ENCODE measurements at places on chromosomes 3 and 15.
A peak's percentile ranks its signal among the peaks of the same experiment; 100 is the strongest.

GRCh38 chr3:155101398-155101797 lies 21.3 kb downstream of the MME start:
- DNase-seq = no peak

DNA sequence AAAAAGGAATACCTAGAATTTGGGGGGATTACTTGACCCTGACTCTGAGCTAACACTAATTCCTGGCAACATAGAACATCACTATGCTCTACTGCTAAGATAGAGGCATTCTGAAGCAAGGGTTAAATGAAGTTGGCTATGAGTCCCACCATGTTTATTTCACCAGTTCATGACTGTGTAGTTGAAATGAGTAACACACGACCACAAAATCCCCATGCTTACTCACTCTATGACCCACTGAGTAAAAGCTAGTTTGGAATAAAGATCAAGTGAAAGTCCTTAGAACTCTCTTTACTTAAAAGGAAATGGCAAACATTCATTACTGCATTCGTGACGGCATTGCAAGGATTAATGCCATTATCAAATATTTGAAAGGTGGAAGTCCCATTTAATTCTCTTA lies 47.4 kb downstream of the MRPL46 start:
- DNase-seq = no peak

- DNase-seq = no peak
Measured at GRCh38 chr3:55296791-55297190, 190.3 kb downstream of the WNT5A start.

- peak; percentile 69 for DNase-seq
Measured at GRCh38 chr3:53045518-53046170, at the start of gene SFMBT1. Gene SFMBT1, minus strand, starts transcription at chr3:53046073. Its CDS starts 76,945 bp downstream, at chr3:52969128.

DNA sequence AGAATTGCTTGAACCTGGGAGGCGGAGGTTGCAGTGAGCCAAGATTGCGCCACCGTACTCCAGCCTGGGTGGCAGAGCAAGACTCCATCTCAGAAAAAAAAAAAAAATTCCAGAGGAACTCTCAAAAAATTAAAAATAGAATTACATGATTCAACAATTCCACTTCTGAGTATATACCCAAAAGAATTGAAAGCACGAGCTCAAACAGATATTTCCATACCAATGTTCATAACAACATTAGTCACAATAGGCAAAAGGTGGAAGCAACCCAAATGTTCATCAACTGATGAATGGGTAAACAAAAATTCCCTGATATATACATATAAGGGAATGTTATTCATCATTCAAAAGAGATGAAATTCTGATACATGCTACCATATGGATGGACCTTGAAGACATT lies 16.9 kb upstream of the MORF4L1 start:
- no peak for DNase-seq

DNA sequence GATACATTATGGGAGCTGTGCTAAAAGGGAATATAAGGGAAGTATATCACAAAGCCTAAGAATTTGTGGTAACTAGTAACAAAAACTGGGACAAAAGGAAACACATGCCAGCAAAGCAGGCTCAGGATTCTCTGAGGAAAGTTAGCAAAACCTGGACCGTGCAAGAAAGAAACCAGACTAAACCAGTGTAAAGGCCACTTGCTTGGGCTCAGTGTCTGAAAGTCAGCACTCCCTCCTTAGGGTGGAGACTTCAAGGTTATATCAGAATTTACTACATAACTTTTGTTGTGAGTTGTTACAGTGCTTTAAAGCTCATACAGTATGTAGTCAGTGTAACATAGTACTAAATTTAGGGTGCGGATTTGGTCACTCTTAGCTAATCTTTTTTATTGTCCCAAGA lies 269.9 kb upstream of the GADL1 start:
- no peak for DNase-seq

DNA sequence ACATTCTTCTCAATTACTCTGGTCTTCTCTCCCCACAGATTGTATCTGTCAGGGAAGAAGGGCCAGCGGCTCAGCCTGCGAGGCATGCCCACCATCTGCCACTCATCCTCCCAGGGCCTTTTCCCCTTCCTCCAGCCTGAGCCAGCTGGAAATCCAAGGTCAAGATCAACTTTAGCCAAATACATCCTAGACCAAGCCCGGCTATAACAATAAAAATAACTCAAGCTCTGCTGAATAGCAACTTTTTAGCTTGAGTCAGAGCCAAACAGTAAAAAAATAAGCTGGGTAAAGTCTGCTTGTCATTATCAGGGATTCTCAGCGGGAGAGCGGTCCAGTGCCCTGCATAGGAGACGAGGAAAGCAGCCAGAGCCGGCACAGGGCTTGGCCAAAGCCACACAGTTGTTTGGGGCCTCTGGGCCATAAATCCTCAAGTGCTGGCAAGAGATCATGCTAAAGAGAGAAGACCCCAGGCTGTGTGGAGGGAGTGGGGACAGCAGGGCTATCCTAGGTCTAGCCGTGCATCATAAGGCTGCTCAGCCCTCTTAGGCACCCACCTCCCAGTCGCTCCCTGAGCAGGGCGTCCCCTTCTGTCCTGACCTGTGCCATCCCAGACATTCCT lies 76.2 kb upstream of the HERC1 start:
- DNase-seq = no peak

DNA sequence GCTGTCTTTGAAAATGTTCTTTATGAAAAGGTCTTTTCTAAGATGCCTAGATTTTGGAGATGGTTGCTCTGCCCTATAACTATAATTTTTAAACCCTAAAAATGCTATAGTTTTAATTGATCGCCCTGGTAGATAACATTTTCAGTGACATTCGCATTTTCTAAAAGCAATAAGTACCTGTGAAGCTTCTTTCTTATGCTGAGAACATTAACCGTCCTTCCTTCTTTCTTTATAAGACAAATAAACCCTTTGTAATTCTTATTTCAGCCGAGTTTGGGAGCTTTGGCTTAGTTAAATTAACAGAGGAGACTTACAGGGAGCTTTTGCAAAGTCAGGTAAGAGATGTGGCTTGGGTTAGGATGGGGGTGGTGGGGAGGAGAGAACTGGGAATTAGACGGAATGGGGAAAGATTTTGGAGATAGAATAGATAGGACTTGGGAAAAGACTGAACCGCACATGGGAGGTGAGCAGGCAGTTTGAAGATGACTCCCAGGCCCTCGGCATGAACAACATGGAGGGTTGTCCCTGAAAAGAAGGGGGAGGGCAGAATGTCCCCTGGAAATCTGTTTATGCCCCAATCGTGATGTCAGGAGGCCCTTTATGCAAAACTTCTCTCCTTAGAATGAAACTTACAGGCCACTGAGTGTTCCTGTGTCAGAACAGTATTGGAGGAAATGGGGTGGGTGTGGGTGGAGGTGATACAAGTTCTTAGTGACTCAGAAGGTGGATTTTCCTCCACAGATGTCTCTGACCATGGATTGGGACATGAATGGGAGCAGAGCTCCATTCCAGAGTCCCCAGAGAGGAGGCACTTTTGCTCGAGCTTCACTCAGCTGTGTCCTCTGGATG lies 76.2 kb upstream of the LARS2 start:
- no peak for DNase-seq

DNA sequence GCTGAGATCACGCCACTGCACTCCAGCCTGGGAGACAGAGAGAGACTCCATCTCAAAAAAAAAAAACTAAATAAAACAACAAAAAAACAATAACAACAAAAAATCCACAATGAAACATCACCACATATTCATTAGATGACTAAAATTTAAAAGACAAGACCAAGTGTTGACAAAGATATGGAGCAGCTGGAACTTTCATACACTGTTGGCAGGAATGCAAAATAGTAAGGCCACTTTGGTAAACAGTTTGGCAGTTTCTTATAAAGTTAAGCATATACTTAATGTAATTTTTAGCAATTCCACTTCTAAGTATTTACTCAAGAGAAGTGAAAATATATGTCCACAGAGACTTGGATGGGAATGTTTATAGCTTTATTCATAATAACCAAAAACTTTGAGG lies 43.2 kb downstream of the RBP2 start:
- no peak for DNase-seq

GRCh38 chr15:64503640-64504039 lies 43.3 kb downstream of the ZNF609 start:
- DNase-seq = no peak

DNA sequence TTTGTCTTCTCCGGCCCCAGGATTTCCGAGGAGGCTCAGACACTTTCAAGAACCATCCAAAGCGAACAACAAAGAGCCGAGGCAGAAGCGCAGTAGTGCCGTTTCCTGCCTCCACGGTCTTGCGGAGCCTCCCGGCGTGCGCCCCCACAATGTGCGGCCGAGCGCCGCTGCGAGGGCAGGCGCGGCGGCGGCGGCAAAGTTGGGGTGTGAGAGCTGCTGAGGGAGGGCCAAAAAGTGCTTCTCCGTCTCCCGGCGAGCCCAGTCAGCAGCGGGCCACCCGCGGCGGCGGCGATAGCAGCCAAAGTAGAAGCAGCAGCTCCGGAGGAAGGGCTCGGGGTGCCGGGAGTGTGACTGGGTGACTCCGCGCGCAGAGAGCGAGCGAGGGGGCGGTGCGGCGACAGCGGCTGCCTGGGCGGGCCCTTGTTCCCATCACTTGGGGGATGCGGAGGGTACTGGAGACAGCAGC lies 749.1 kb downstream of the ROBO1 start:
- DNase-seq = no peak

DNA sequence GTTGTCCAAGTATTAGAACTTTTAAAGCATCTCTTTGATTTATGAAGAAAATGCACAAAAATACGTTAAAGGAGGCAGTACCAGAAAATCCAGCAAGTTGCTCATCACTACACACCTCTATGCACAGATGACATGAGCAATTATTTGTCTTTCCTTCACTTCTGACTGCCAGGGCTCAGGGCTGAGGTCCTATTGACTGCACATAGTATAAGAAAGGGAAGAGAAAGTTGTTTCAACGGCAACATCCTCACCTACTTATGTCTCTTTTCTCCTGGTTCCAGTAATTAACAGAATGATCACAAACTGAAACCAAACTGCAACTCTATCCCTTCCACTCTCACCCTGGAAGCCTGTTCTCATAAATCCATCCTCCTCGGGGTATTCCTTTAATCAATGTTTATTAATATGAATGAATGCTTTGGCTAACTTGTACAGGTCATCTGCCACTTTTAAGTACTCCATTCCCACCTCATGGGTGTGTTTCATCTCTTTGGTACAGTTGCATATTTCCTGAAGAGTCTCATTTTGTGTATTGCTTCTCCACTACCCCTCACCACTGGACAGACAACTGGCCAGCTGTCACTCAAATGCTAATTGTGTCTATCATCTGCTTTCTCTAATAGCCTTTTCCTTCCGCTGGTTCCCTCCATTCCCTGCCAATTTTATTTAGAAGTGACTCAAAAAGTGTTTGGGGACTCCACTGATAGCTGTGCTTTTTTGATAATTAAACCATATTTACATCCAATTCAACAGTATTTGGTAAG lies 34.5 kb downstream of the RAB27A start:
- DNase-seq = no peak

GRCh38 chr3:68666429-68667136 lies 265.8 kb downstream of the TAFA4 start:
- no peak for DNase-seq

DNA sequence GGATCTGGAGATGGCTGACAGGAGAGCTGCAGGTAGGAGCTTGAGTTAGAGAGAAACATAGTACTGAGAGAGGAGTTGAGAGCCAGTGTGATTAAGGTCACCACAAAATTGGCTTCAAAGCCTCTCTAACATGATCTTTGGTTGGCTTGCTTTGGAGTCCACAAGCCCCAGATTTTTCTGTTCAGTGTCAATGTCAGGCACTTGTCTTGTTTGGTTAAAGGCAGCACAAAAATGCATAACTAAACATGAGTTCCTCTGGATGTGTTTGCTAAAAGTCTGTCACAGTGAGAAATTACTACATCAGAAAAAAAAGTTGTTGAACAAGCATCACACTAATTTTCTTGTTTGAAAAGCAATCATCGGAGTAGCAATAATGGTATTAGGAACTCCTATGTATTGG lies 440.5 kb downstream of the NTRK3 start:
- DNase-seq = no peak

GRCh38 chr3:15454965-15455364 lies 27.6 kb downstream of the EAF1 start:
- no peak for DNase-seq

DNA sequence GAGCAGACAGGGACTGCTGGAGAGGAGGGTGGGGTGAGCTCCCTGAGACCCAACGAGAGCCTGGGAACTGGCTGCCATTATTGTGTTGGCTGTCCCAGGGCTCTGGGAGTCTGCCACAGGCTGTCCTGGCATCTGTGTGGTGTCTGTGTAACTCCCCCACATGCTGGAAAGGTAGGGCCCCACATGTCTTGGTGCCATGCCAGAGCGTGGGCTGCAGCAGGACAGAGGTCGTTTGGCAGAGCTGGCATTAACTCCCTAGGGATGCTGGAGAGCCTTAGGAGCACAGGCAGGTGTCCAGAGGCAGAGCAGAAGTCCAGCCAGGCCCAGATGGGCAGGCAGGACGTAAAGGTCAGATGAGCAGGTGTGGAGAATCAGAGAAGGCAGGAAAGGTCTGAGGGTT lies 9.7 kb downstream of the TIMP4 start:
- no peak for DNase-seq

DNA sequence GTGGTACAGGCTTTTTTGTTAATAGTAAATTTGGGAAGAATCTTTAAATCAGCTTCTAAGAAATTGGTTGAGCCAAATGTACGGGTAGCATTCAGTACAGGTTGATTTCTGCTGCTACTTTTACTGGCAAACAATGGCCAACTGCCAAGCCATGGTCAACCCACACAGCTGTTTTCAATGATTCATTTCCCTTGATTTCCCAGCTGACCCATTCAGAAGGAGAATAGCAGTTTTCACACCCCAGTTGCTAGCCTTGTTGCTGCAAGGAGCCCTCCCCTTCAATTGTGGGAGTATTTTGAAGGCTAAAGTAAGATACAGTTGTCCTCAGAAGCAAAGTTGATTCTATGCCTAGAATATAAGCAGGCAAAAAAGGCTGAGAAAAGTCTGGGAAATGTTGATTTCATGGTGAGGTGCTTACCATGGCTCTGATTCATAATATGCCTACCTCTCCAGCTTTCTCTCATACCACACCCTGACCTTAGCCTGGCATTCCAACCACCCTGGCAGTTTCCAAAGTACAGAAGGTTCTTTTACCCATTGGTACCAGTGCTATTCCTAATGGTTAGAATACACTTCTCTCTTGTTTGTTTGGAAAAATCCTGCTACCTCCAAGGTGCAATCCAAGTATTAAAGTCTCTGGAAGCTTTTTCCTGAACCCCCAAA lies 320.3 kb upstream of the TGFBR2 start:
- DNase-seq = no peak

GRCh38 chr3:173913397-173913796 lies 515.9 kb downstream of the NLGN1 start:
- no peak for DNase-seq

Measured in activated CD8-positive, alpha-beta memory T cell treated with anti-CD3 and anti-CD28 coated beads for 1 hour (primary cell).